D341Med (cell line): ENCODE measurements at places on chromosomes 11 and 22.

- DNase-seq: peak; percentile 83
Observed at GRCh38 chr22:23113067-23113846, 28.5 kb downstream of the RSPH14 start.

- DNase-seq: peak; percentile 1
Observed at GRCh38 chr22:30611197-30611596, 4.2 kb downstream of the TCN2 start.

DNA sequence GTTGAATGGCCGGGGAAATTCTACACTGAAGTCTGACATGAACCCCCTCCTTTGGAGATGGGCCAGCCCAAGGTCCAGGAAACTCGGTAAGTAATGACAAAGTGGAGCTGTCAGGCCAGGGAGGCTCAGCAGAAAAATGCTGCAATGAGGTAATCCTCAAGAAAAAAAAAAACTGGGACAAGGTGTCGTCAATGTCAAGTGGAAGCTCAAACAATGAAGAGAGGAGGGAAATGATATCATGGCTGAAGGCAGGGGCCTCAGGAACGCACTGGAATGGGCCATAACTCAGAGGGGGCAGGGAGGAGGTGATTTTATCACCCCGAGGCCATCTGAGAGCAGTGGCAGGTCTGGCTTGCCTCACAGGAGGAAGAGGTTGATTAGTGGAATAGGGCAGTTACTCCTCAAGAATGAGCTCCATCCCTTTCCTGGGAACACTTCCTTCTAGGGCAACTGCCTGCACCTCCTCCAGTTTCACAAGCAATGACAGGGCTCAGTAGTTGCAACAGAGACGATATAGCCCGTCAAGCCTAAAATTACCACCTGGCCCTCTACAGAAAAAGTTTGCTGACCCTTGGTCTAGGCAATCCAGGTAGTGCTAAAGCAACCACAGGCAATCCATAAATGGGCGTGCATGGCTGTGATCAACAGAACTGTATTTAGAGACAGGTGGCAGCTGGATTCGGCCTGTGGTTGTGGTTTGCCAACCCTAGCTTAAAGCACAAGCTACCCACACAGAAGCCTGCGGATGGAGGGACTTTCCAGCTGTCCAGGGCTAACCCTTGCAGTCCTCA is 65.2 kb downstream of the FBXO7 start:
- DNase-seq: no peak

DNA sequence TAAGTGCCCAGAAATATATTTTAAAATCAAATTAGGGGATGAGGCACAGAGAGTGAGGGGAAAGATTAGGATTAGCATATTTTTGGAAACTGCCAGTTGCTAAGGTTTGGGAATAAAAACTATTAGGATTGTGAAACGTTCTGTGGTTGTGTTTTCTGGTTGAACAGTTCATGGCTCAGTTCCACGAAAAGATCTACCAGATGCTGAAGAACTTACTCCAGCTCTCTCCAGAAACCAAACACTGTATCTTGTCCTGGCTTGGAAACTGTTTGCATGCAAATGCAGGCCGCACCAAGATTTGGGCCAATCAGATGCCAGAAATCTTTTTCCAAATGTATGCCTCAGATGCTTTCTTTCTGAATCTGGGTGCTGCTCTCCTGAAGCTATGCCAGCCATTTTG is 15.3 kb downstream of the UBE4A start:
- no peak for DNase-seq

GRCh38 chr11:35346472-35347156 is 72.7 kb downstream of the SLC1A2 start:
- DNase-seq: no peak

DNA sequence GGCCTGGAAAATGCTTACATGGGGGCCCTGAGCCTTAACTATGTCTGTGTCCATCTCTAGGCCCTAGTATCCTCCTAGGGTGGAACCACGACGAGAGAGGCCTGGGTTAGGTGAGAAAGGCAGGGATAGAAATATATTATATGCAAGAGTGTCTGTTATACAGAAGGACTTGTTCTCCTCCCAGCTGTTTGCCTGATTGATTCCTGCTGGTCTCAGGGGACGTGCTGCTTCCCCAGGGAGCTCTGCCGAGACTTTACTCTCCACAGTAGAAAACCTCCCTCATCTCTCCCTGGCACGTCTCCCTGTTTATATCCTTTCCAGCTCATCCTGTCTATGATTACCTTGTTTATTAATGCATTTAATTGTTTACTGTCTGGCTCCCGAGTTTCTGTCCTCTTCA is 132.6 kb downstream of the MIAT start:
- DNase-seq: peak; percentile 66
